ENCODE measurements at places on chromosomes 5 and 9.
A peak's percentile ranks its signal among the peaks of the same experiment; 100 is the strongest.

DNA sequence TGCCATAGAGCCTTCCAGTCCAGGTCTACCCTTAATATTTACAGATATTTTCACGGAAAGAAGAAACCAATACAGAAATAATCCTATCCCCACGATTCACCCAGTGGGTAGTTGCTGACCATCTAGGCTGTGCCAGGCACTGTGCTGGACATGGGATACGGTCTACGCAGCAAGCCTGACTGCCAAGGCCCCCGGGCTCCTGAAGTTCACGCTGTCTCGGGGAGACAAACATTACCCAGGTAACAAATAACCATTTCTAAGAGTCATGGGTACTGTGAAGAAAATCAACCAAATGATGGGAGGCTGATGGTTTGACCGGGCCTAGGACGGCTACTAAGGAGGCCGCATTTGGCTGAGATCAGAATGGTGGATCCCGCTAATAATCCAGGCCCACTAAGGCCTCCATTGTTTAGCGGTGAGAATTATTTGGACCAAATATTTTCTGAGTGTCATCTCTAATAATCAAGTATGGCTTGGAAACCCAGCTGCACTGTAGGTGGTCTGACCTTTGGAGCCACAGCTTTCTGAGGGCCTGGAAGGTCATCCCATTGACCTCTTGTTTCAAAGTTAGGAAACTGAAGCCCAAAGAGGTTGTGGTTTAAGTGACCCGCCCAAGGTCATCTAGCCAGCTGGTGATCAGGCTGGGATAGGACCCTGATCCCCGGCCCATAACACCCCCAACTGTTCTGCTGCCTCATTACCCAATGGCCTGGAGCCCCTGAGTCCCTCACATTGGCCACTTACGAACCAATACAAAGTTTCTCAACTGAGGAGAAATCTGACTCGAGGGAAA lies 82.4 kb downstream of the AK8 start:
- DNase-seq, result no peak

DNA sequence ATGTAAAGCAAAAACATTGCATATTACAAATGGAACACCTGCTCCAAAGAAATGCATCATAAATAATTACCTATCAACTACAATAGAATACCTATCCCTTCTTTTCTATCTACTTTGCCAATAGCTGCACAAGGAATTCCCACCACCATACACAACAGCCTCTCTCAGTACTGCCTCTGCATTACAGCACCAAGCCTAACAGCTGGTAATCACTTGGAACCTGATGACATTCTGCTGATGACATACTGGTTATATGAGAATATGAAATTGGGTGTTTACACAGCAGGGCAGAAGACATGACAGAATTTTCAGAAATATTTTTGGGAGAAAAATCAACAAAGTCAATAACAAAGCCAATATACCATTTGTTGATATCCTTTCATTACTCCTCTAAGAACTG lies 43.2 kb downstream of the PSMB7 start:
- DNase-seq, result no peak

GRCh38 chr5:68261569-68262065 lies 46.1 kb downstream of the PIK3R1 start:
- no peak for DNase-seq

DNA sequence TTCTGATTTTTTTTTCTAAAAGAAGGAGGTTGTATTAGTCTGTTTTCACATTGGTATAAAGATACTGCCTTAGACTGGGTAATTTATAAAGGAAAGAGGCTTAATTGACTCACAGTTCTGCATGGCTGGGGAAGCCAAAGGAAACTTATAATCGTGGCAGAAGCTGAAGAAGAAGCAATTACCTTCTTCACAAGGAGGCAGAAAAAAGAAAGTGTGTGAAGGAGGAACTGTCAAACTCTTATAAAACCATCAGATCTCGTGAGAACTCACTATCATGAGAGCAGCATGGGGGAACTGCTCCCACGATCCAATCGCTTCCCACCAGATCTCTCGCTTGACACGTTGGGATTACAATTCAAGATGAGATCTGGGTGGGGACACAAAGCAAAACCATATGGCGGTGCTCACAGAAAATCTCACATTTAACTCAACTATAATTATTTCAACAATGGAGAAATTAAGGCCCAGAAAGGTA lies 27.1 kb downstream of the DPYSL3 start:
- peak; percentile 65 for DNase-seq

DNA sequence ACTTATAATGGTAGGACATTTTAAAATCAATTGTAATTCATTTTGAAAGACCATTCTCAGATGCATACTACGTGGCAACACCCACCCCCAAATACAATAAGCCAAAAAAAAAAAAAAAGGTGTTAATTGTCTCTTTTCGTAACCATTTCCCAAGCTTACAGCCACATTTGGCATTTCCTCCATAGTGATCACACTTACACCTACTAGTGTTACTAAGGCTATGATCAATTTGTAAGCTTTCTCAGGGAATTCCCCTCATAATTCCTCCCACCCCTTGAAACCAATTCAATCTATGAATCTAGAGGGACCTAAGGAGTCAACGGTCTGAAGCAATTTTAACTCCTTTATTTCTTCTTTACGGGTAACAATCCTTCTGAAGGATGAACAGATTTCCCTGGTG lies 40.1 kb downstream of the NR2F1 start:
- no peak for DNase-seq

DNA sequence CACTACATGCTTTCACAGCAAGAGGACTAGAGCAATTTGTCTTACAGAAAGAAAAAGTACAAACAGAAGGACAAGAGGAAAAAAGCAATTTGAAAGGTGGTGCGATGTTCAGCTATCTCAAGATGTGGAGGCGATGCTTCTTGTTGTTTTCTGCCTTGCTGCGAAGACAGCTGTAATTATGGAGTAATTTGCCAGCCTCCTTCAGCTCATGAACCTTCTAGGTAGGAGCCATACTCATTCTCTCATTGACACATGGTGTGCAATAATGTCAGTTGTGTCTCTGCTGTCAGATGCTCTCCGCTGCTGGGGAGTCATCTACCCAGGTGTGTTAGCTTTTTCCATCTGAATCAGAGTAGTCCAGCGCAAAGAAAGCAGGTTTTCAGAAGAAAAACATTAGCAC lies 424.5 kb downstream of the NR2F1-AS1 start:
- no peak for DNase-seq

- DNase-seq, result no peak
These were observed 3.8 kb downstream of the FAM219A start for GRCh38 chr9:34454571-34455065.

- DNase-seq, result peak; percentile 89
These were observed 6.1 kb upstream of the ZNF79 start for GRCh38 chr9:127418037-127418471.

GRCh38 chr9:17528859-17529258 lies 50.0 kb upstream of the SH3GL2 start:
- DNase-seq, result no peak

DNA sequence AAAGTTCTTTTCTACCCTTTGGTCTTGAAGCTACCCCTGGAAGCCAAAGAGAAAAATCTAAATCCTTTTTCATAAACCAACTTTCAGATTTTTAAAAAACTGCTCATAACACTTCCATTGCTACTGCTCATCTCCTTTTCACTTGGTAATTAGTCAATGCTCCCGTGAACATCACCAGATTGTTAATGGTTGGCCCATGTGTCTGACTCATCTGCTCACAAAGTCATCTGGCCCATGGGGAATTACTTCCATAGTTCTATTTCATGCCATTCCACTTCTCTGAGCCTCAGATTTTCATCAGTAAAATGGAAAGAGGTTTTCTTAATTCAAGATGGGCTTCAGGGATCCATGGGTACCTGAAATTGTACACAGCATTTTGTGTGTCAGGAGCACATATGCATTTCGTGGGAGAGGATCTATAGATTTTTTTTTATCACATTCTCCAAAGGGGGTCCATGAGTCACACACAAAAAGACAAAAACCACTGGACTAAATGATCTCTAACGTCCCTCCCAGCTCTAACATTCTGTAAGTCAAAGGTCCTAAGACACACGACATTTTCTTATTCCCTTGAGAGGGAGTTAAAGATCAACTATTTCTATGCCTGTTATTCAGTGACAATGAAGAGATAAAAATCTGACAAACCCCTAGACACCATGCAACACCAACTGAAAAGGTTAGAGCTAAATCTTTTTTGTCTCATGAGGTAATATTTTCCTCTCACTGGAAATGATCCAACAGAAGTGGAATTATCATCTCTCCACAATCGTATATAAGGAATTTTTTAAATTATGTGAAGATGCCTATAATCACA lies 75.4 kb downstream of the TEX10 start:
- DNase-seq, result no peak

GRCh38 chr5:10634050-10634449 lies 70.2 kb downstream of the ANKRD33B start:
- DNase-seq, result no peak

GRCh38 chr9:126222835-126223431 lies 103.7 kb upstream of the MVB12B start:
- no peak for DNase-seq

GRCh38 chr5:180817893-180818674 lies 15.5 kb upstream of the MGAT1 start:
- no peak for DNase-seq

DNA sequence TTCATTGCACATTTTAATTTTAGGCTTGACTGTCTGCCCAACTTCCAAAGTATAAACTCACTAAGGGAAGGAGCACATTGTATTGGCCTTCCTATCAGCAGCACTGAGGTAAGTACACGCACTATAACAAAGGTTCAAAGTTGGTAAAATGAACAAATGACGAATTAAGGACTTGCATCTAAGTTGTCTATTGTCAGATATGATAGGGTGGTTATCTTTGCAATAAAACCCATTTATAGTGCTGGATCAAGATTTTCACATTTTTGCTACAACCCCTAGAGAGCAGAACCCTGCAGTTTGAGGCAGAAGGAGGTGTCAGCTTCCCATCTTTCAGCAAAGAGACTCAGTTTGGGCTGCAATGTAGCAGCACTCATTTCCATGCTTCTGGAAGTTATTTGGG lies 5.1 kb downstream of the HOMER1 start:
- DNase-seq, result no peak

DNA sequence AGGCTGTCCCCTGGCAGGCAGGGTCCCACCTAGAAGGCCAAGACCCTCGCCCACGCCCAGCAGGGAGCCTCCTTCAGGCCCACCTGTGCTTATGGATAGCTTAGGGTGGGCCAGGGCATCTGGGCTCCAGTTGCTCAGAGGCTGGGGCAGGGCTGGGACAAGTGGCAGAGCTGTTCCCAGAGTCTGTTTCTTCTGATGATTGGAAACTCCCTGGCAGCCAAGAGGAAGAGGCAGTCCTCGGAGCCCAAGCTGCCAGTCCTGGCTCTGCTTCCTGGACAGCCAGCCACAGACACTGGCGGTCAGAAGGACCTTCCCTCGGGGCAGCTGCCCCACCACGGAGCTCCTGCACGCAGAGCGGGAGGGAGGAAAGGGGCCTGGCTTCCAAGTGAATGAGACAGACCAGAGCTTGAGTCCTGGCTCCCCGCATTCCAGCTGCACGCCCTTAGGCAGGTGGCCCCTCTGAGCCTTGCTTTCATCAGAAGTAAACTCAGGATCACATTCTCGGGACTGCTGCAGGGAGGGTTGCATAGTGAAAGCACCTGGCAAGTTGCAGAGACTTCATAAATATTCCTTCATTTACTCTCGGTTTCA lies 37.9 kb upstream of the GABRP start:
- DNase-seq, result no peak

- DNase-seq, result no peak
These were observed 21.0 kb upstream of the RALGDS start for GRCh38 chr9:133141833-133142595.

GRCh38 chr5:147188200-147189108 lies 46.4 kb upstream of the STK32A start:
- DNase-seq, result peak; percentile 44

DNA sequence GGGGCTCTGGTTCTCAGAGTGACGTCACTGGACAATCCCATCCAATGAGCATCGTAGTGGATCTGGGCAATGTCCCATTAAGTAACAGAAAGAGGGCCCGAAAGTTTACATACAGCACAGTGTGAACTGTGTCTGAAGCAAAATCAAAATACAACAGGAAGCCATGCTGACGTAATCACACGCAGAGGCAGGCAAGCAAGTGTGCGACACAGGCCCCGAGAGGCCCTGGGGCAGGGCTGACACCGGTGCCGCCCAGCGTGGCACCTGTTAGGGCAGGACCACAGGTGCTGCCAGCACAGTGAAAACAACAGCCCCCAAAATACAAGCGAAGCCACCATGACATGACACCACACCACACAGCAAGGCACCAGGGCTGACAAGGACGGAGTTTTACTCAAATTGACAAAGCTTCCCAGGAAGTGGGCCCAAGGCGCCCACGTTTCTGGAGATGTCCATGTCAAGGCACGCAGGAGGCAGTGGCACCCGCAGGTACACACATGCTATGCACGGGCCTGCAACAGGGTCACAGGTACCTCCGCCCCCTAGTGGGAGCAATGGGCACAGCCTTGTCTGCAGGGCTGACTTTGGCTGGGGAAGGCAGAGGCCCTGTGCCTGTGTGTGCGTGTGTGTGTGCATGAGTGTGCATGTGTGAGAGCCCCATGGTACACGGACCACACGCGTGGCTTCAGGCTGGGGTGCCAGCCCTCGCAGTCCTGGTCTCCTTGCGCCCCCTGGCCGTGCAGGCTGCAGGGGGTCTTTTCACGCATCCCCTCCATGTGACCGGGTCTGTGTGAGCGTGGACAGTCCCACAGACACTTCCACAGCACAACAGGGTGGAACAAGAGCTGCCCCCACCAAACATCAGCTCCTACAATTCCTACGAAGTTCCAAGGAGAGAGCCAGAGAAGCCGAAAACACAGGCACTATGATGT lies 19.6 kb downstream of the QSOX2 start:
- DNase-seq, result peak; percentile 88

DNA sequence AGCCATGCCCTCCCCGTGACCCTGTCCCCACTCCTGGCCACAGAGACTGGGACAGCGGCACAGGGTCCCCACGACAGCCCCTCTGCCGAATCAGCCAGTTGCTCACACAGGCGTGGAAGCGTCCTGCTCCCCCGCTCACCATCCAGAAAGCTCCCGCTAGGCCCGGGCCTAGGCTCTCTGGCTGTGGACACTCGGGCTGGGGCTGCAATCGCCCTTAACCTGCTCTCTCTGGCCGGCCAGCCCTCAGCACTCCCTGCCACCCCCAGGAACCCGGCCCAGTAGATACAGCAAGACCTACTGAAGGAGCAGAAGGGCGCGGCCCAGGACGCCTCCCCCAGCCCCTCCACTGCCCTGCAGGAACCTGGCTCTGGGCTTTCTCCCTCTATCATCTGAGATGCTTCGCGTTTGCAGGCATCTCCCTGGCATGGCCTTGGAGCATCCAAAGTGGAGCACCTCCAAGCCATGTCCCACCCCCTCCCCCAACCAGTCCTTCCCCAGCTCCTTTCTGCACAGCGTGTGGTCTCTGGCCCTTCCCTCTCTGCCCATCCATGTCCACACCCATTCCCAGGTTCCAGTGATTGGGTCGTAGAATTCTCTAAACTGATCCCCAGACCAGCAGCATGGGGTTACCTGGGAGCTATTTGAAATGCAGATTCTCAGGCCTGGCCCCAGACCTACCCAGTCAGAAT lies 113.7 kb upstream of the LMX1B start:
- DNase-seq, result no peak

DNA sequence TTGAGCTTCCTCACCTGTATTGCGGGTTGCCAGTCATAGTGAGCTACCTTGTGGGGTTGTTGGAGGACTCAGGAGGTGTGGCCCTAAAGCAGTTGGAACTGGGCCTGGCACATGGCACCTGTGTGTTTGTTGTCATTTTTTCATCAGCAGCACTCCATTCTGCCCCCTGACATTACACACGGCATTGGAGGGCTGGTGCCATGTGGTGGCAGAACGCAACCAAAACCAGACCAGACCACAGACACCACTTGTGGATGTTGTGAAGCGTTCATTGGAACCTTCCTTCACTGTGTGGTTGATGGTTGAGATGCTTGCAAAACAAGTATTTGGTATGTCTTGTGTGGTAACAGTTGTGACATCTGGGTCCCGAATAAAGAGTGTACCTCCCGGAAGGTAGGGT lies 113.2 kb upstream of the ERCC6L2 start:
- no peak for DNase-seq
